ENCODE measurements at places on chromosomes 13 and 19. TPM values are rescaled to one million over a fixed set of nuclear protein-coding genes. Genes with fewer than 3 reads are reported as not detected.

SLC25A41 gene
- polyA plus RNA-seq = 0.45 TPM

RPS15 gene
- polyA plus RNA-seq = 2,739 TPM

NXNL1 gene
- not detected for polyA plus RNA-seq

RDH8 gene
- not detected for polyA plus RNA-seq

DNAAF3 gene
- 0.34 TPM for polyA plus RNA-seq

DNA sequence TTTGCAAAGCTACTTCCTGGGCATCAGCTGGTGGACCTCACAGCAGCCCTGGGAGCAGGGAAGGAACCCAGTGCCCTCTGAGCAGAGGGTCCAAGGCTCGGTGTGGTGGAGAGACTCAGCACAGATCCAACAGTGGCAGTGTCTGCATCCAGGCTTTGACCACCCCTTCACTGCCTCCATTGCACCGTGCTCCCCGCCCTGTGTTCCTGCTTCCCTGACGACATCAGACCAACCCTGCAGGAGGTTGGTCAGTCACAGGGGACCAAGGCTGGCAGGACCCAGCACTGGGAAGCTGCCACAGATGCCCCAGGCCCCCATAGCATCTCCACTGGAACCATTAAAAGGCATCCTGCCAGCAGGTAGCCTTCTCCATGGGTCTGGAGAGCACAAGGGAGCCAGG, 7.8 kb upstream of the VSTM2B start:
- H3K4me1 ChIP-seq = no peaks in the 10 kb centered on the region
- H3K27me3 ChIP-seq = peaks cover 2% of the 10 kb centered on the region
- no peak overlapping the region for H3K27ac ChIP-seq
- H3K36me3 ChIP-seq = no peaks in the 10 kb centered on the region
- no peak for DNase-seq

DNA sequence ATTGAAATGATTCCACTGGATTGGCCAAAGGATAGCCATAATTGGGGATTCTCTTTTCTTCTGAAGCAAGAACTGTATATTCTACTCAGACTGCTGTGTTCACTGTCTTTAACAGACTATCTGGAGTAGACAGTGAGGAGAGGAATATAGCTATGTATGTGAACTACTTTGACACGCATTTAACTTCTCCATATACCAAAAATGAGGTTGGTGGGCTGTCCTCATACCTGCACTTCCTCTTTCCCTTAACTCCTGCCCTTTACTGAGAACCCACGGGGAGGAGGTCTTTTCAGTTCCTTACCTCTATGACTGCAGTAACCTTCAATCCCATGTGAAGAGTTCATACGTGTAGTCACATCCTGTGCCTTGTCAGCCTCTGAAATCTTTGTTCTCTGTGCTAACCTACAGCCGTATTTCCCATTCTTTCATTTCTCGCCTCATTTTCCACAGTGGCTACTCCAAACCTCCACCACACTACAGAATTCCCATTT, 305.8 kb downstream of the MTUS2 start:
- DNase-seq = no peak
- no peak overlapping the region for H3K27ac ChIP-seq
- H3K4me3 ChIP-seq = no peak overlapping the region
- H3K27me3 ChIP-seq = no peaks in the 10 kb centered on the region
- no peaks in the 10 kb centered on the region for H3K36me3 ChIP-seq

DNA sequence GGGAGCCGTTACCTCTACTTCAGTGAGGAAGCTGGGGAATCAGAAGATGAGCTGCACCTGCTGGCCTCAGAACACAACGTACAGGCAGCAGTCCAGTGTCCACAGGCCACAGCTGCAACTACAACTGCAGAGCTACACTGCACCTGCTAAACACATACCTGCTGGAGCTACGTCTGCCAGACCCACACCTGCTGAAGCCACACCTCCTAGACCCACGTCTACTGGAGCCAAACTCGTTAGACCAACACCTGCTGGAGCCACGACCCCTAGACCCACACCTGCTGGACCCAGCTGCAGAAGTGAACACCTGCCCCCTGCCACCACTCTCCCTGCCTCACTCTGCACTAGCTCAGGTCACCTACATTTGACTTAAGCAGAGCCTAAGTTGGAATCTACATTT, 169.9 kb downstream of the USP12 start:
- peaks cover 8% of the 10 kb centered on the region for H3K4me1 ChIP-seq
- no peak overlapping the region for H3K27ac ChIP-seq
- no peak overlapping the region for H3K4me3 ChIP-seq
- DNase-seq = no peak
- no peaks in the 10 kb centered on the region for H3K36me3 ChIP-seq
- no peaks in the 10 kb centered on the region for H3K27me3 ChIP-seq

- peaks cover 26% of the 10 kb centered on the region for H3K4me1 ChIP-seq
- H3K36me3 ChIP-seq = no peaks in the 10 kb centered on the region
- H3K27me3 ChIP-seq = peaks cover 66% of the 10 kb centered on the region
- peak overlapping the region; percentile 71 for H3K4me3 ChIP-seq
- DNase-seq = no peak
- H3K27ac ChIP-seq = no peak overlapping the region
These were observed 441 bp downstream of the GJB2 start for GRCh38 chr13:20192158-20192835.

DNA sequence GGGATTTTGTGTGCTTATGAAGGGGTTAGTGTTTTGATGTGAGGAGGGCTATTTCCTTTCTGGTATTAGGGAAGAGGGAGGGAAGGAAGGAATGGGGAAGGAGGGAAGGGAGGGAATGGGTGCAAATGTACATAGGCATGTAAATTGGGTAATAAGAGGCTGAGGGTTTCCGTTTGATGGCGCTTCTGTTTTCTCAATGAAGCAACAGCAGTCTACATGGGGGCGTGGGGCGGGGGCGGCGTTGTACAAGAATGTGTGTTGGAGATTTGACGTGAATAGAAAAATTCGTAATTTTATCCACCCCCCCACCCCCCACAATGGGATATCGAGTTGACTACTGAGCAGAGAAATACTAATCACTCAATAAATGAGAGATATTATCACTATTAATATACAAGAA, 52.5 kb downstream of the PDS5B start:
- no peaks in the 10 kb centered on the region for H3K27me3 ChIP-seq
- DNase-seq = no peak
- H3K27ac ChIP-seq = no peak overlapping the region
- peaks cover 9% of the 10 kb centered on the region for H3K4me1 ChIP-seq

GRCh38 chr13:26606631-26607030, 49.1 kb downstream of the WASF3 start:
- H3K4me1 ChIP-seq = peaks cover 6% of the 10 kb centered on the region
- H3K4me3 ChIP-seq = no peak overlapping the region
- no peaks in the 10 kb centered on the region for H3K36me3 ChIP-seq
- no peak overlapping the region for H3K27ac ChIP-seq
- DNase-seq = no peak

DNA sequence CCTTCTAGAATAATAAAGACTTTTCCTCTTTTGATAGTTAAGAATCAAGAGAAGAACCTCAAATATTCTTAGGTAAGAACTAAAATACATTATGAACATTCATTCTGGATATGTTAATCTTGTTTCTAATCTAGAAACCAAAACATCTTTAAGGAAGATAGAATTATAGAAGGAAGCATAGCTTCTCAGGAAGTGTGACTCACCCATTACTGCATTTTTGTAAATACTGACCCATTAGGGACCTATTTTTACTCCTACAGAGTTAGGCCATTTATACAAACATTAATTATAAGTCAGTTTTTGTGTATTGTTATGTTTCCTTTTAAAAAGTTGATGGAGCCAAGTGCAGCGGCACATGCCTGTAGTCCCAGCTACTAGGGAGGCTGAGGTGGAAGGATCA, 147.1 kb downstream of the NUFIP1 start:
- no peak overlapping the region for H3K4me3 ChIP-seq
- no peaks in the 10 kb centered on the region for H3K4me1 ChIP-seq
- no peaks in the 10 kb centered on the region for H3K36me3 ChIP-seq
- no peak overlapping the region for H3K27ac ChIP-seq
- DNase-seq = no peak

- H3K4me1 ChIP-seq = no peaks in the 10 kb centered on the region
- no peaks in the 10 kb centered on the region for H3K27me3 ChIP-seq
- H3K4me3 ChIP-seq = no peak overlapping the region
- no peaks in the 10 kb centered on the region for H3K36me3 ChIP-seq
- no peak overlapping the region for H3K27ac ChIP-seq
These were observed 47.7 kb upstream of the ATP12A start for GRCh38 chr13:24632382-24633121.

- H3K4me1 ChIP-seq = no peaks in the 10 kb centered on the region
- DNase-seq = peak; percentile 66
- H3K36me3 ChIP-seq = no peaks in the 10 kb centered on the region
- H3K27ac ChIP-seq = peak overlapping the region; percentile 69
These were observed 915 bp downstream of the SHC2 start for GRCh38 chr19:459724-460511.

DNA sequence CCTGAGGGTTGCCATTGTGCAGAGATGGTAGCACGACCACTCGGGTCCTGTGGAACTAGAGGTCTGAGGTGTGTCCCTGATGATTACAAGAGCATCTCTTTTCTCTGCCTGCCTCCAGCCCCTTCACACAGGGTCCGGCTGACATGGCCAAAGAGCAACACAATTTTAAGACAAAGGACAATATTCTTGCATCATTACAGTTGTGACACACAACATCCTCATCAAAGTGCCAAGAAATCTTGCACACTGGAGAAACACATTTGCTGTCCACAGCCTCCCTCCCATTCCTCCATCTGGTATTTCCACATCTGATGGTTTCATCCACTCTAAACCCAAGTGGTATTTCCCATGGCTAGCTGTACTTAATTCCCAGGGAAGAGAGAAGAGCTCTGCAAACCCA, 12.8 kb downstream of the COL4A1 start:
- H3K27ac ChIP-seq = no peak overlapping the region
- H3K4me1 ChIP-seq = no peaks in the 10 kb centered on the region

- peak overlapping the region; percentile 88 for H3K4me3 ChIP-seq
- no peaks in the 10 kb centered on the region for H3K36me3 ChIP-seq
- DNase-seq = peak; percentile 32
- H3K27me3 ChIP-seq = no peaks in the 10 kb centered on the region
- peaks cover 11% of the 10 kb centered on the region for H3K4me1 ChIP-seq
These were observed 697 bp upstream of the DGKH start for GRCh38 chr13:42047561-42048341.

GRCh38 chr13:46541210-46541609, 11.8 kb upstream of the LRCH1 start:
- no peaks in the 10 kb centered on the region for H3K27me3 ChIP-seq
- H3K27ac ChIP-seq = no peak overlapping the region
- H3K36me3 ChIP-seq = no peaks in the 10 kb centered on the region
- H3K4me3 ChIP-seq = no peak overlapping the region
- H3K4me1 ChIP-seq = no peaks in the 10 kb centered on the region

GRCh38 chr13:91312324-91312723, 35.2 kb upstream of the MIR17HG start:
- no peak overlapping the region for H3K27ac ChIP-seq
- H3K4me1 ChIP-seq = no peaks in the 10 kb centered on the region
- H3K36me3 ChIP-seq = no peaks in the 10 kb centered on the region
- no peak overlapping the region for H3K4me3 ChIP-seq
- no peak for DNase-seq

- no peaks in the 10 kb centered on the region for H3K36me3 ChIP-seq
- no peak overlapping the region for H3K27ac ChIP-seq
- DNase-seq = no peak
- H3K4me3 ChIP-seq = no peak overlapping the region
- peaks cover 4% of the 10 kb centered on the region for H3K4me1 ChIP-seq
- no peaks in the 10 kb centered on the region for H3K27me3 ChIP-seq
These were observed 3.1 kb upstream of the NEK3 start for GRCh38 chr13:52162279-52163101.

DNA sequence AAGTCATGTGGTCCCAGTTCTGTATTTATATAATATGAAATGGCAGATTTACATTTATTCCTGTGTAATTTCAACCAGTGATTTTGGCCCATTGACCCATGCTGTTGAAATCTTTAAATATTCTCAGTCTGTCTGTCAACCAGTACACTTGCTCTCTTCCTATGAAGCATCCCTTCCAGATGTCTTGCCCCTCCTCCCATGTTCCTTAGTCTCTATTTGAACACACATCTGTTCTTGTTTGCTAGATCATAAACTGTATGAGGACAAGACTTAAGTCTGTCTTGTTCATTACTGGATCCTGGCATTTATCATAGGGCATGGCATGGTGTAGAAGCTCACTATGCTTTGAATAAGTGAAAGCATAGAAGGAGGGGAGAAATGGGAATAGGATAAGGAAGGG, 34.9 kb downstream of the STARD13 start:
- peak overlapping the region; percentile 13 for H3K27ac ChIP-seq
- peaks cover 14% of the 10 kb centered on the region for H3K4me1 ChIP-seq
- no peaks in the 10 kb centered on the region for H3K36me3 ChIP-seq
- H3K27me3 ChIP-seq = no peaks in the 10 kb centered on the region

GRCh38 chr19:16518483-16519229, 22.5 kb downstream of the C19orf44 start:
- no peak for DNase-seq
- H3K36me3 ChIP-seq = peaks cover 13% of the 10 kb centered on the region
- H3K4me1 ChIP-seq = no peaks in the 10 kb centered on the region
- no peaks in the 10 kb centered on the region for H3K27me3 ChIP-seq
- no peak overlapping the region for H3K4me3 ChIP-seq
- no peak overlapping the region for H3K27ac ChIP-seq

Measured in psoas muscle (tissue), 8 donors.